ENCODE measurements at places on chromosomes 7 and 10.
A peak's percentile ranks its signal among the peaks of the same experiment; 100 is the strongest.

GRCh38 chr10:117364110-117364960 is 10.9 kb downstream of the PDZD8 start:
- no peak for DNase-seq

DNA sequence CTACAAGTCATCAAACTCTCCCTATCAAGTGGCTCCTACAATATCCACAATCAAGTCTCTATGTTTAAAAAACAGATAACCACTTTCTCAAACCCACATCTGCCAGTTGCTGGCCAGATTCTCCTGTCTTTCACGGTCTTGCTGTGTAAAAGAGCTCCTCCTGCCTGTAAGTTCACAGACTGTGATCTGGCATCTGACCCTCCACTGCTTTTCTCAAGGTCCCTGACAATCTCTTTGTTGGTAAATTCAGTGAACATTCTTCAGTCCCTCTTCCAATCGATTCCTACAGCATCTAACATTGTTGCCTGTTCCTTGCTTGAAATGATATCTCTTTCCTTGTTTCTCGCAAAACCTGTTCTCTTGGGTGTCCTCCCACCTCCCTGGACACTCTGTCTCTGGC is 18.5 kb upstream of the LMOD2 start:
- no peak for DNase-seq

GRCh38 chr7:13603661-13604060 is 385.8 kb downstream of the ETV1 start:
- DNase-seq, result no peak

DNA sequence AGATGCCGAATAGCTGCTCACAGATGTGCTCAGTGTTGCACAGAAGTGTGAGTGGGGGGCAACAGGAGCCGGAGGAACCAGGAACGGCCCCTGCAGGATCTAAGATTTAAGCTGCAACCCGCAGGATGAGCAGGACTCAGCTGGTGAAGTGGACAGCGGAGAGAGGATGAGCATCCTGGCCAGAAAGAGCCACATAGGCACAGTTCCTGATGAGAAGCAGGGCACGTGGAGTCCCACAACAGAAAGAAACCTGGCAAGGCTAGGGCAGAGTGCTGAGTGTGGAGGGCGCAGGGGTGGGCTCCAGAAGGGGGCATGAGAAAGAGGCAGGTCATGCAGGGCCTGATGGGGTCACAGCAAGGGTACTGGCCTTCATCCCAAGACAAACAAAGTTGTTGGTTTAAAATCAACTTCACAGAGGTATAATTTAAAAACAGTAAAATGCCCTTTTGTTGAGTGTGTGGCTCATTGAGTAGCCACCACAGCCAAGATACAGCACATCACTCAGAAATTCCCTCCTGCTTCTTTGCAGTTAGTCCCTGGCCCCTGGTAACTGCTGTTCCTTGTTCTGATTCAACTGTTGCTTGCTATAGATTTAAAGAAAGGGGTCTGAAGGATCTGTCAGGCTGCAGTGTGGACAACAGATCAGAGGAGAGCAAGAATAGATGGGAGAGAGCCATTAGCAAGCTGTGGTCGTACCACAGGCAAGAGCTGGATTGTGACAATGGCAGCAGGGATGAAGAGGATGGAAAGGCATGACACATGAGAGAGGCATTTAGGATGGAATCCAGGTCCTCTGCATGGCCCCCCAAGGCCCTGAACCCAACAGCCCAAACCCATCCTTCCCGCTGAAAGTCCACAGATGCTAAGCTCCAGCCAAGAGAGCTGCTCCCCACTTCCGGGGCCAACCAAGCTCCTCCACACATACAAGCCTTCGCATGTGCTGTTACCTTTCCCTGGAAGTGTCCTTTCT is 53.1 kb upstream of the OSBPL3 start:
- DNase-seq, result no peak

DNA sequence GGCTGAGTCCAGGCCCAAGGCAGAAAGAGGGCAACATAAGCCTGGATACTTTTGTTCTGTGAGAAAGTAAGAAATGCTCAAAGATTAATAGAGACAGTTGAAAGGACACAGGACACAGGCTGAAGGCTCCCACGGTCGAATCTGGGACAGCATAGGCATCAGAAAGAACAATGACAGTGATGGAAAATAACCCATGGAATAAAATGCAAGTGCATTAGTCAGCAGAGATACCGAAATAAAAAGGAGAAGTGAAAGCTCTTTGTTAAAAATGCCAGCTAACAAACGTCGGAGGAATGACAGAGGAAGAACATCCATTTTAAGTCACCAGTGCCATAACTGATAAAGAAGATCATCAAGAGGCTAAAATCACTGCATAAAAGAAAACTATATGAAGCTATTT is 19.6 kb upstream of the AGAP5 start:
- DNase-seq, result peak; percentile 58

GRCh38 chr10:117500456-117500855 is 42.1 kb upstream of the EMX2 start:
- DNase-seq, result no peak

DNA sequence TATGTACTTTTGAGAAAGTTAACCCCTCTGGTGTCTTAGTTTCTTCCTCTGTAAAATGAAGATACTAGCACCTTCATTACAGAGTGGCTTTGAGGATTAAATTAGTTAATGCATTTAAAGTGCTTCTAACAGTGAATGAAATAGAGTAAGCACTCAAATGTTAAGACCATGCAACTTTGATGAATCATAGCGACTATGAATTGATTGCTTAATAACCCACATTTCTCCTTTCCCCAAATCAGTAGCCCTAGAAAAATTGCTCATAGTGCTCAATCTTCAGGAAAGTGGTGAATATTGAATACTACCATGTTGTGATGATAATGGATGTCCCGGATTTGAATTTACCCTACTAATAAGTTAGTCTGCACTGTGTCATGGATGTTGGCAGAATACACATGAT is 48.1 kb downstream of the CD36 start:
- DNase-seq, result no peak

DNA sequence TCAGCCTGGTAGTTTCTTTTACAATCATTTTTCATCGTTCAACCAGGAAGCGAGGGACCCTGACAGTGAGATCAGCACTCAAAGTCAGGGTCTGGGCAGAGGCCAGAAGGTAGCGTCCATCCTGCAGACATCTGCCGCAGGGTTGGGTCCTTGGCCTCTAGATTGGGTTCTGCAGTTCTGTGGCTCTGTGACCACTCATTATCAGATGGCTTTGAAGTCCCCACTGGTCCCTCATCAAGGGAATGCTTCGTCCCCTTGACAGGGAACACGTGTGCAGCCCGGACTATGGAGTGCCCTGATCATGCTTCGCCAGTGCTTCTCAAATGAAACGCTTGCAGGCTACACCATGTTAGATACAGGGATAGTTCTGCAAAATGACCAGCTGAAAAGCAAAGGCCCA is 64.1 kb downstream of the FRMPD2 start:
- no peak for DNase-seq

Measured in B cell (primary cell).